ENCODE measurements at places on chromosomes 1 and 21.

DNA sequence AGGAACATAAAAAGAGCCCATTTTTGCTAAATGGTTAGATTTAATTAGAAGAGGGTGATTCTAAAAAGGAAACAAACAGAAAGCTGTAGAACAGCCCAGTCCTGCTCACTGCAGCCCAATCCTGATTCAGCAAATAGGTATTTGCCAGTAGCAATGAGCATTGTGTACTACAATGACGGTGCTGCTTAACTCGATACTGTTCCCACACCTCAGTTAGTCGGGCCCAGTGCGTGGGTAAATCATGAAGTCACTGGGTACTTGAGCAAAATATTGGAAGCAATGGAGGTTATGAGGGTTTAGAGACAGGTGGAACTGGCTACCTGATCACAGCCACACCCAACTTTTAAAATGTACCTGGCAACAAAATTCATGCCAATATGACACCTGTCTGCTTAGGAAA, 101.5 kb upstream of the ADGRL2 start:
- DNase-seq, result no peak

GRCh38 chr1:1924386-1924785, 5.3 kb upstream of the TMEM52 start:
- DNase-seq, result no peak

DNA sequence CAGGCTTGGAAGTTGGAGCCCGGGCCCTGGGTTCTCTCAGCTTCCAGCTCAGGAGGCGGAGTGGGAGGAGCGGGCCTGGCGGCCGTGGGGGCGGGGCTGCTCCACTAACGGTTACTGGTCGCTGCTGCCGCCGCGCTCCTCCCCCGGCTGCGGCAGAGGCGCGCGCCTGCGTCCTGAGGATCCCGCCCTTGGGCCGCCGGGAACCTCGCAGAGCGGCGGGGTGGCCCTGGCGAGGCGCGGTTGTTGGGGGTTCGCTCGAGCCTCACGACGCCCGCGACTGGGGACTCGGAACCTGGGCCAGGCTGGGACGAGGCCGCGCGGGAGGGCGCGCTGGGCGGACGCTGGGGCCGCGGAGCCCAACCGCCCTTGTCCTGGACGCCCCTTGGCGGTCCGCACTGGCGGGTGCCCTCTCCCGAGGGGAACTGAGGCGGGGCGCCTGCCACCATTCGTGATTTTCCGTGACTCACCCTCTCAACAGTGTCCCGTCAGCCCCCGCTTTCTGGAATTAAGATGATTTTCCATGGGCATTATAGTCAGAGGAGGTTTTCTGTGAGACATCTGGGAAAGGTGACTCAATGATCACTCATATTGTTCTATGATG, 34.1 kb downstream of the OR2G3 start:
- no peak for DNase-seq

GRCh38 chr21:32611471-32611997, 643 bp downstream of the CFAP298 start:
- peak; percentile 23 for DNase-seq

GRCh38 chr1:234570329-234571120, 39.5 kb downstream of the IRF2BP2 start:
- no peak for DNase-seq

DNA sequence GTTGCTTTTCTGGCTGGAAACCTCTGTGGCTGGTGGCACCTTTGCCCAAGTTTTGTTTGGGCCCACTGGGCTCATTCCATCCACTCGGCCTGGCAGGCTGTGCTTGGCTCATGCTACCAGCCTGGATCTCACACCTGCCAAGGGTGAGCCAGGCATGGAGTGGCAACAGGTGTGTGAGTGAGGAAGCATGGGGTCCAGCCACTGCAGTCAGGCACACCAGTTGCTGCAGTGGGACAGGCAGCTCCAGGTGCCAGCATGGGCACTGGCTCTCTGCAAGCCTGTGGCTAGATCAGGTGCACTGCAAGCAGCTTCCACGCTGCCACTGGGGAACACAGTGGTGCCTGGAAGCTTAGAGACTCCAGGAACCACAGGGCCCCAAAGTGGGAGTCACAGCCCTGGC, 57.0 kb downstream of the NUP210L start:
- no peak for DNase-seq
